ENCODE measurements at places on chromosomes 2 and 18.

- DNase-seq, result no peak
Measured at GRCh38 chr18:44324361-44324760, 356.3 kb upstream of the SETBP1 start.

DNA sequence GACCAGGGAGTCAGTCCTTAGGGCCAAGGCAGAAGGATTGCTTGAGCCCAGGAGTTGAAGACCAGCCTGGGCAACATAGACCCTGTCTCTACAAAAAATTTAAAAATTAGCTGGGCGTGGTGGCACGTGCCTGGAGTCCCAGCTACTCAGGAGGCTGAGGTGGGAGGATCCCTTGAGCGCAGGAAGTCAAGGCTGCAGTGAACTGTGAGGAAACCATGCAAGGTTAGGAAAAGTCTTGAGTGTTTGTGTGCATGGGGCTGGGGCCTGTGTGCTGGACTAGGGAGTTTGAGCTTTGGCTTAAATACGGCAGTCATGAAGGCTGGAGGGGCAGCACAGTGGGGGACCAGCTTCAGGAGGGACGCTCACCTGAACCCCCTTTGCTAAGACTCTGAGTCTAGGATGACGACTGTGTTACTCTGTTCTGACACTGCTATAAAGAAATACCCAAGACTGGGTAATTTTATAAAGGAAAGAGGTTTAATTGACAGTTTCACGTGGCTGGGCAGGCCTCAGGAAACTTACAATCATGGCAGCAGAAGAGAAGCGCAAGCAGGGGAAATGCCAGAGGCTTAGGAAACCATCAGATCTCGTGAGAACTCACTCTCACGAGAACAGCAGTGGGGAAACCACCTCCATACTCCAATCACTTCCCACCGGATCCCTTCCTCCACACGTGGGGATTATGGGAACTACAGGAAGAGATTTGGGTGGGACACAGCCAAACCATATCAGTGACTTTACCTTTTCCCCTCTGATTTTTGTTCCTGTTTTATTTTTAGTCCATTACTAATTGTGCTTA lies 39.4 kb downstream of the GORASP2 start:
- DNase-seq, result peak; percentile 5

DNA sequence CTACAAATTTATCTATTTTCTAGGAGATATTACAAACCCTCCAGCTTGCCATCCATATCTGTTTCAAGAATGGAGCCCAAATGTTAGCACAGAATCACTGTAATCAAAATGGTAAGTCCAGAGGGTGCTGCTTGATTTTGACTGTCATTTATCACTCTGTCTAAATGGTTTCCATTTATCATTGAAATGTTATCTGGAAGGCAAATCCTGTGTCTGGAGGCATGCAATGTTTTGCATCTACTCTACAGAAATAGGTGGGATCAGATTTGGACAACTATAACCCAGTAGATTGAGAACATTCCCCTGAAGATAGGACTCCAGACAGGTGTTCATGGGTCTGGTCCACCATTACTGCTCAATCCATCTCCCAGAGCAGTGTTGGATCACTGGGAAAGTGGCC lies 128.7 kb downstream of the MAIP1 start:
- DNase-seq, result no peak

DNA sequence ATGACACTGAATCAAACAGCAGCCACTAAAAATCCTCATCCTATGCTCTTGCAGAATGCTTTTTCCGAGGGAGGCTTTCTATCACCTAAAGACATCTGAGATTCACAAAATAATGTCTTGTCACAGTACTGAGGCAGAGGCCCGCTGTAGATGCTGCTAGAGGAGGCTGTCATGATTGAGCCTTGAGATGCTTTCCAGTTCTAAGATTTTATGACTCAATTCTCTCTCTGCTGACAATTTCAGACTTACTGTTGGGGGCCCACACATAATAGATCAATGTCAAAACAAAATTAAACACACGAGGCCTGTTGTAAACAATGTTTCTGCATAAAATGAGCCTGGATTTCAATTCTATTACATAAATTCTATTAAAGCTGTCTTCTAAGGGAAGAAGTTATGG lies 132.7 kb upstream of the ARL4C start:
- no peak for DNase-seq

DNA sequence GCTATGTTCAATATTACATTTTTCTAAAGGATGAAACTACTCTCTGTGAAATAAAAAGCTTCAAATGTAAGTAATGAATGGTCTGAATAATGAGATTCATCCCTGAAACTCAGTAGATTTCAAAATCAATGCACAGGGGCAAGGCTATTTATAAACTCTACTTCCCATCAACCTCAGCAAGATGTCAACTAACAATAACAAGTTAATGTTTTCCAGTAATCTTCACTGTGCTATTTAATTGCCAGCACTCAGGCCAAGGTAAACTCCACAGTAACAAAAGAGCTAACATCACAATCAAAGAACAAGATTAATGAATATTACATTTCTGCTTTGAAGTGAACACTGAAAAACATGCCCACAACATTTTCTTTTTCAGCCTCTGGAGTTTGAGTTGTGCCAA lies 144.3 kb upstream of the ZFP36L2 start:
- DNase-seq, result no peak

DNA sequence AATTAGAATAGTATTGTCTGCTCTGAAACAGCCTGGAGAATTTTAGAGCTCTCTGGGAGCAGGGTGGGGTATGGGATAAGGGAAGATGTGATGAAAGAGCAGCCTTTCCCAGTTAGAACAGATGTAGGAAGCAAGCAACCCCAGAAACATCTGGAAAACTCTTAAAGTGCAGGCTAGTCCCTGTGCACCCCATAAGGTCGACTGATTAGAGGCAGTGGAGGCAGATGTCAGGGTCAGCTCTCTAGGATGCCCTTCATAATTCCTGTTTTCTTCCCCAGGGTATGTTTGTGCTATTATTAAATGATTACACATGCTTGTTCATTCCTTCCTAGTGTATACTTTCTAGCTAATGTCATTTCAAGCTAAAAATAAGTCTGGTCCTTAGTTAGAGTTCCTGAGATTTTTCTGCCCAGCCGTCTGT lies 41.7 kb downstream of the PTPRM start:
- no peak for DNase-seq

DNA sequence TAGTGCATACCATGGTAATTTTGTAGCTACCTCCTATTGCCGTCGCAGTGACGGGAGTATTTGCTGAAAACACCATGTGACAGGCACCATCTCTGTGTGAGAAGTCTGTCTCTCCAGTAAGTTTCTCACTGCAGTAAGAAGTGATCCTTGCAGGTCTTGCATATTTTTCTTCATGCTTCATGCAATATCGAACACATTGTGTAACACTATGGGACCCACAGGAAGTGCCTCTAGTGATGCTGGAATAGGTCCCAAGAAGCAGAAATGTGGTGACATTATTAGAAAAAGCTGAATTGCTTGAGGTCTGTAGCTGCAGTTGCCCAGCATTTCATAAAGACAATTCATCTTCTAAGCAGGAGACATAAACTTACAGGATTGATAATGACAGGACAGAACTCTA lies 167.6 kb downstream of the DCDC2C start:
- DNase-seq, result no peak

- DNase-seq, result no peak
Measured at GRCh38 chr2:60517446-60517845, 36.0 kb downstream of the BCL11A start.

DNA sequence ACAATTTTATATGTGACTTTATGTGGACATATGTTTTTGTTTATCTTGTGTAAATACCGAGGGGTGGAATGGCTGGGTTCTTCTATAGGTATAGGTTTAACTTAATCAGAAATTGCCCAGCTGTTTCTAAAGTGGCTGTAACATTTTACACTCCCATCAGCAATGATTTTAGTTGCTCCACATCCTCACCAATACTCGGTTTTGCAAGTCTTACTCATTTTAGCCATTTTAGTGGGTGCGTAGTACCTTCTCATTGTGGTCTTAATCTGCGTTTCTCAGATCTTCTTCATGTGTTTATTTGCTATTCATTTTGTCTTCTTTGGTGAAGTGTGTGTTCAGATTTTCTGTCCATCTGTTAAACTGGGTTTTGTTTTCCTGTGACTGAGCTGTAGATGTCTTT lies 95.4 kb upstream of the BCL2L11 start:
- no peak for DNase-seq

DNA sequence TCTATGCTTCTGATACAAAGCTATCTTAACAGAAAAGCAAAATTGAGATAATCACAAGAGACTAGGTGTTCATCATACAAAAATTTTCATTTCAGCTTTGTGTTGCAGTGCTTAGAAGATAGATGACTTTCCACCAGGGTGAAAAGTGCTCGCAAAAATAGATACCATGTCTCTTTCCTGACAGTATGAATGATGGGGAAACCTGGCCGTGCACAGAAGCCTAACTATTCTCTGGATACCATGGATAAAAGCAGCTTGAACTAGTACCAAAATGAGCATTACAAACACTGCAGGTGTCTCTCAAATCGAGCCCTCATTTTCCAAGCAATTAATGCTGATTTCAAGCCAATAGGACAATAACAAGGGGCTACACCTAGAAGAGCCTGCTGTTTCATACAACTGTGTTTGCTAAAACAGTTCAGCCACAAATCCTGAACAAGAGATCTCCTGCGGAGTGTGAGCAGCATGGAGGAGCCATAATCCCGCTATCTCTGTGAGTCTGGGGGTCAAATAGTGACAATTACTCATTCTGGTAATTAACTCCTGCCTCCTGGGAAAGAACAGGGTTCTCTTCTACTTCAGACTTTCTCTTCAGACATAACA lies 507.6 kb downstream of the PID1 start:
- DNase-seq, result no peak

DNA sequence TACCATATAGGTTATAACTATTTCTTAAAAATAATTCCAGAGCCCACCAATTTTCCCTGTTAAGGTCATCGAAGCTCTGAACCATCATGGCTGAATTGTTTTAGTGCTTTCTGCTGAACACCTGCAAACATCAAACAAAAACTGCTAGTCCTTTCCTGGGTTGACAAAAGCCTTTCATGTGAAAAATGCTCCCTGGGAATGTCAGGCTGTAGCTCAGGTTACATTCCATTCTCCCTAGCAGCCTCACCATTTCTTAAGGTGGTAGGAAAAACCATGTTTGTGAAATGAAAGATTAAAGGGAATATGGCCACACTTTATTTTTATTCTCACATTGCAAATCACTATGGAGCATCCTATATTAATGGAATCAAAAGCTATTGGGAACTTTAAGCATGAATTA lies 5.7 kb downstream of the TCF4 start:
- no peak for DNase-seq

GRCh38 chr2:152618193-152618564 lies 99.1 kb downstream of the PRPF40A start:
- no peak for DNase-seq

GRCh38 chr2:31526946-31527732 lies 53.6 kb downstream of the SRD5A2 start:
- DNase-seq, result no peak

GRCh38 chr18:25659541-25659940 lies 307.6 kb upstream of the ZNF521 start:
- DNase-seq, result no peak

DNA sequence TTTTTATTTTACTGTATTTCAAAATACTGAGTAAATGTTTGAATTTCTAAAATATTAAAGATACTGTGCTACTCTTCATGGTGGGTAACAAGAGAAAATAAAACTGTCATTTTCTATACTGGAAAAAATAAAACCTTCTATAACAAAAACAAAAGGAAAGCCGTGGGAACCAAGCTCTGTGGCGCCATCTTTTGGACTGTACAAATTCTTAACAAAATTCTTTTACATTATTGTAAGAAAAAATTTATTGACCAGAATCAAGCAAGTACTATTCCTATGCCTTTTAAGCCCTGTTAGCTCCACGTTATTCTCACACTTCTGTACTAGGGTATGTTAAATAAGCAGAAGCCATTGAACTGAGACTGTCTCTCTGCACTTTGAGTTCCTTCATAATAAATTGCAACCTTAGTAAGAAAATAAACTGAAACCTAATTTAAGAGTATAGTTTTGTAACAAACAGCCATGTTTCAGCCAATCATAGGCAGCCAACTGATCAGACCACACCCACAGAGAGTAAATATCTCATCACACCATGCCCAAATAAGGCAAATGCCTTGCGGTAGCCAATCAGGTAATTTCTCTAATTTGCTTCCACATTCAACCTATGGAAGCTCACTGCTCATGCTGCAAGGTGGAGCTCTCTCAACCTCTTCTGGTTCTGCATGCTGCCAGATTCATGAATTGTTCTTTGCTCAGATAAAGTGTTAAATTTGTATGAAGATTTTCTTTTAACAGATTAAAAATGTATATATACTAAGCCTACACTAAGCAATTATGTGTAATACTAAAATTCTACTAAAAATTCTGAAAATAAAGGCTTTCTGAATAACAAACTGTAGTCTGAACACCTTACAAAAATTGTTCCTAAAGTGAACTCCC lies 42.2 kb downstream of the HIBCH start:
- peak; percentile 45 for DNase-seq

DNA sequence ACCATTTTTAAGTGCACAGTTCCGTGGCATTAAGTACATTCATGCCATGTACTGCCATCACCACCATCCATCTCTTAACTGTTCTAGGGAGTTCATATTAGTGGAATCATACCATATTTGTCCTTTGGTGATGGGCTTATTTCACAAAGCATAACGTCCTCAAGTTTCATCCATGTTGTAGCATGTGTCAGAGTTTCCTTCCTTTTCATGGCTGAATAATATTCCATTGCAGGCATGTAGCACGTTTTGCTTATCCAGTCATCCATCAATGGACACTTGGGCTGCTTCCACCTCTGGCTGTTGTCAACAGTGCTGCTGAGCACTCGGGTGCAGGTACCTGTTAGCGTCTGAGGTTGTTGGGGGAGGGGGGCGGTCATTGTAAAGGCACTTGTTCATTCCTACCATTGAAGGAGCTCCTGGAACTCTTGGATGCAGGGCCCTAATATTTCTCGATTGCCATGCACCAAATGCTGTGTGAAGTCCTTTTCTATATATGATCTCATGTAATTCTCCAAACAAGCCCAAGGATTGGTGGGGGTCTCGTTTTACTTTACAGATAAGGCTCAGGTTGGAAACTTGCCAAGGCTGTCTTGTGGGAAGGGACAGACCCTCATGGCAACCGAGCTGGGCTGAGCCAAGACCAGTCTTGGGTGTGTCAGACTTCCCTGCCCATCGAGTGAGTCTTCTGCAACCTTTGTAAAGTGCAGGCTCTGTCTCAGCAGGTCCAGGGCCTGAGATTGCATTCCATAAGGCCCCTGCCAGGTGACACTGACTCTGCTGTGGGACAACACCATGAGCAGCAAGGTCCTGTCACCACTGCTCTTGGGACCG lies 42.9 kb upstream of the SH3RF3 start:
- DNase-seq, result no peak

GRCh38 chr18:43888598-43888997 lies 611.3 kb upstream of the SYT4 start:
- no peak for DNase-seq

DNA sequence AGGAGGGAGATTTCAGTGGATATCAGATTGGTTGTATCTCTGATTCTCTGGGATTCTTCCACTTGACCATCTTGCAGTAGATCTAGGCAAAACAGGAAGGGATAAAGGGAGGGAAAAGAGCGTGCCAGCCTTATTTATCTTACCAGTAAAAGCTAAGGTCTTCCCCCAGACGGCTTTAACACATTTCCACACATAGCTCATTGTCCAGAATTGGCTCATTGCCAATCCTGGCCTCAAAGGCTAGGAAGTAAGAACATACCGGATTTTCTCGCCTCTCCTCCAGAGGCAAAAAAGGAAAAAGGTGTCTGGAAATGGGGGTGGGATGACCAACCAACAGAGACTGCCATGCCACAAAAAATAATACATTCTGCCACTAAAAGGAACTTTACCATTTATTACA lies 411.6 kb upstream of the NRP2 start:
- no peak for DNase-seq
